ENCODE measurements at places on chromosomes 13 and 19. TPM values are rescaled to one million over a fixed set of nuclear protein-coding genes. Genes with fewer than 3 reads are reported as not detected.

The CDC42EP5 gene
- 7.1 TPM for total RNA-seq

The SPINT2 gene
- 1,006 TPM for total RNA-seq

The MYH14 gene
- total RNA-seq = 23.8 TPM

The VSTM1 gene
- total RNA-seq = 1.5 TPM

The ZNF578 gene
- not detected for total RNA-seq

The PRR19 gene
- total RNA-seq = 2.1 TPM

The THSD1 gene
- 3.3 TPM for total RNA-seq

The SPIB gene
- not detected for total RNA-seq

The COL4A2 gene
- total RNA-seq = 3.0 TPM

The ZNF888 gene
- 7.4 TPM for total RNA-seq

The SLC10A2 gene
- total RNA-seq = not detected

The RUBCNL gene
- not detected for total RNA-seq

The C19orf33 gene
- total RNA-seq = 201 TPM

The NLRP5 gene
- total RNA-seq = not detected

The DPY19L3 gene
- 27.8 TPM for total RNA-seq

The HNRNPL gene
- total RNA-seq = 749 TPM

The MKNK2 gene
- total RNA-seq = 240 TPM

The CYP2F1 gene
- total RNA-seq = not detected

The NLRP4 gene
- total RNA-seq = not detected

The CD70 gene
- total RNA-seq = 45.4 TPM

The HS6ST3 gene
- total RNA-seq = 0.13 TPM

The CDX2 gene
- total RNA-seq = 5.1 TPM

The LILRB2 gene
- not detected for total RNA-seq

The SH3GL1 gene
- 57.1 TPM for total RNA-seq

The GNA15 gene
- total RNA-seq = 6.2 TPM

The ZNF729 gene
- total RNA-seq = not detected

The ADM5 gene
- 4.7 TPM for total RNA-seq

The ACER1 gene
- not detected for total RNA-seq

The LILRA2 gene
- not detected for total RNA-seq

The NPAS1 gene
- 3.6 TPM for total RNA-seq
